COLO829 (cell line): ENCODE measurements at places on chromosomes 2 and 18.

DNA sequence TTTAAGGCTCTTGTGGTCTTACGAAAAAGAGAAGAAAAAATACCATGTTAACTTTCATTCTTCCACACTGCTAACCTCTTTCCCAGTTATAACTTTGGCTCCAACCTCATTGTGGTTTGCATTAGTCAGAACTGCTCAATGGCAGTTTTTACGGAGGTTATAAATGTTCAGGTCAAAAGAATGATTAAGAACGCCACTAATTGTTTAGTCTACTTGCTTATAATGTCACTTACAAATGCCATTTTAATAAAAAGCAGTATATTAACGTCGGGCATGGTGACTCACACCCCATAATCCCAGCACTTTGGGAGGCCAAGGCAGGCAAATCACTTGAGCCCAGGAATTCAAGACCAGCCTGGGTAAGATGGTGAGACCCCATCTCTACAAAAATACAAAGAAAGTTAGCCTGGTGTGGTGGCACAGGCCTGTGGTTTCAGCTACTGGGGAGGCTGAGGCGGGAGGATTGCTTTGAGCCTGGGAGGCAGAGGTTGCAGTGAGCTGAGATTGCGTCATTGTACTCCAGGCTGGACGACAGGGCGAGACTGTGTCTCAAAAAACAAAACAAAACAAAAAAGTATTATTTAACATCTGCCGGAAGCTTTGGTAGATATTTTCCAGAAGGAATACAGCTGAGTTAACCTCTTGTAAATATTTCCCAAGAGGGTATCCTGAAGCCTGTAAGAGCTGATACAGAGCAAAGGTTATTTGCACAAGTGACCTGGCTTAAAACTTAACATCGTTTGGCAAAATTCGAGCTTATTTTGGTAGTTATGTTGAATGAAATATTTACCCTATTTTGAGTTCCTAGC is 5.1 kb downstream of the AGPS start:
- no peak for DNase-seq

GRCh38 chr2:156455361-156455975 is 19.3 kb downstream of the GPD2 start:
- DNase-seq: no peak

DNA sequence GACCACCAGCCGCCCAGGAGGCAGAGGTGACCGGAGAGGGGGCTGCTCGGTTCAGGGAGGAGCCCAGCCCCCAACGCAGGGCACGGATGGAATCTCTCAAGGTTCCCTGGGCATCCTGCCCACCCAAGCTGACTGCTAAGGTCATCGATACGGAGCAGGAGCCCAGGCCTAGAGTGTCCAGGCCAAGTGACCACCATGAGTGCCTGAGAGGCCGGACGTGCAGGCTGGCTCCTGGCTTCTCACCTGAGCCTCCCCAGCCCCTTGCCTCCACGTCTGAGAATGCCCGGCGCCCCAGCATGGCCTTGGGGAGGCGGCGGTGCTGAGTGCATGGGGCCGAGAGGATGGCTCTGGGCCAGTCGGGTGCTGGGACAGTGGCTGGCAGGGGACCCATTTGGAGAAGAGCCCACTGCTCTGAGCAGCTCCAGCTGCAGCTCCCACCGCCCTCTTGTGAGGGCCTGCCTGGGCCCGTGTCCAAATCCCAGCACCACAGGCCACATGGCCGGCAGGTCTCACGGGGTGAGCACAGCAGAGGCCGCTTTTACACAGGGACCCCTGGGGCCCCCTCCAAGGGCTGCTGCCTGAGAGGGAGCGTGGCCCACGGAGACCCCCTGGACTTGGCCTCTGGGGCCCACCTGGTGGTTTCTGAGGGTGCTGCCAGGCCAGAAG is 102.8 kb upstream of the CTDP1 start:
- no peak for DNase-seq

GRCh38 chr2:152400607-152401214 is 65.7 kb downstream of the FMNL2 start:
- DNase-seq: no peak

DNA sequence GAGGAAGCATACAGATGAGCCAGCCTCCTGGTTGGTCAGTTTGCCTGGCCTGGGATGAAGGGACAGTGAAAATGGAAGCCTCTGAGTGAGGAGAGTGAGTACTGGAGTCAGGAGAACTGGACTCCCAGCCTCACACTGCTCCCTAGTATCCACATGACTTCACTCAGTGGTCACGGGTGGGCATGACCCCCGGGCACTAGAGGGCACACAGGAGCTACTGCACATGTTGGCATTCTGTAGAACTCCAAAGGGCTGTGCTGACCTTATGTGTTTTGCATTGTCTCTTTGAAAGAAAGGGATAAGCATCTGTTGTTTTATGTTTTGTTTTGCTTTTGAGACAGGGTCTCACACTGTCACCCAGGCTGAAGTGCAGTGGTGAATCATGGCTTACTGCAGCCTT is 23.7 kb downstream of the NCAPH start:
- no peak for DNase-seq

- no peak for DNase-seq
Measured at GRCh38 chr18:49021076-49021432, 70.3 kb upstream of the SMAD7 start.
